ENCODE measurements at places on chromosomes 7 and 10.

GRCh38 chr7:138865843-138866242 lies 67.8 kb upstream of the ATP6V0A4 start:
- no peak for DNase-seq

- no peak for DNase-seq
Measured at GRCh38 chr7:130367088-130367755, 13.1 kb upstream of the CPA1 start.

- no peak for DNase-seq
Measured at GRCh38 chr10:2464483-2464882, 602.9 kb upstream of the PFKP start.

DNA sequence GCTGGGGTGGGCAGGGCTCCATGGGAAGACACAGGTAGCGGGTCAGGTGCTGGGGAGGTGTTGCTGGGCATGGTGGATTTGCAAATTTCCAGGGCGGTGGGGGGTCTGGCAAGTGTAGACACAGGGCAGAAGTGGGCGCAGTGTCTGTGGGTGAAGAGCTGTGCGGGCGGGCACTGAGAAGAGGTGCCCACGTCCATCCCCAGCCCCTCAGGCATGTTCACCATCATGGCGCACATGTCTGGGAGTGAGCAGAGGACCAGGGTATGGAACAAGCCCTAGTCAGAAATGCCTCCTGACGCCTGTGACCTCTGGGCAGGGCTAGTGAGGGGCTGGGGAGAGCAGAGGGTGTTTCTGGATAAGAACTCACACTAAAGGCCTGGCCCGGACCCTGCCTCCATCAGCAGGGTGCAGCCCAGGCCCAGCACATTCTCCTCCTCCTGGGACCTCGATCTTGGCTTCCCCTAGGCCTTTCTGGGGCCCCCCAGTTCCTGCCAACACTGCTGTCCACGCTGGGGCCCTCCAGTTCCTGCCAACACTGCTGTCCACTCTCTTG lies 612.9 kb downstream of the PTPRN2 start:
- DNase-seq, result no peak

- peak; percentile 4 for DNase-seq
Measured at GRCh38 chr10:61701055-61701705, 38.5 kb downstream of the CABCOCO1 start.

GRCh38 chr10:91798649-91799611 lies 704 bp downstream of the TNKS2 start:
- peak; percentile 40 for DNase-seq

DNA sequence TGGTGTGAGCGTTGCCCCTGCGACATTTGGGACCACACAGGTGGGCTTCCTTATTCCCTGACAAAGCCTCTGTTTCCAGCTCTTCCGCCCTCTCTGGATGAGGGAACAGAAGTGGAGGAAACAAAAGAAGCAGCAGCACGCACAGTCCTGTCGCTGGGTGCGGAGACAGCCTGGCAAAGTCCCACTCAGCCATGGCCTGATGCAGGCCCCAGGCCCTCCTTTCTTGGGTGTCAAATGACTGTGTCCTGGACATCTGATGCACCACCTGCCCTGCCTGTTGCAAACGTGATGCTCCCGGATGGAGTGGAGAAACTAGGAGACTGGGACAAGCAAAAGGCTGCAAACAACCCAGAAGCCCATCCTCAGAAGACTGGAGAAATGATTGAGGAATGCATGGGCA lies 20.7 kb downstream of the ZMIZ2 start:
- DNase-seq, result no peak

DNA sequence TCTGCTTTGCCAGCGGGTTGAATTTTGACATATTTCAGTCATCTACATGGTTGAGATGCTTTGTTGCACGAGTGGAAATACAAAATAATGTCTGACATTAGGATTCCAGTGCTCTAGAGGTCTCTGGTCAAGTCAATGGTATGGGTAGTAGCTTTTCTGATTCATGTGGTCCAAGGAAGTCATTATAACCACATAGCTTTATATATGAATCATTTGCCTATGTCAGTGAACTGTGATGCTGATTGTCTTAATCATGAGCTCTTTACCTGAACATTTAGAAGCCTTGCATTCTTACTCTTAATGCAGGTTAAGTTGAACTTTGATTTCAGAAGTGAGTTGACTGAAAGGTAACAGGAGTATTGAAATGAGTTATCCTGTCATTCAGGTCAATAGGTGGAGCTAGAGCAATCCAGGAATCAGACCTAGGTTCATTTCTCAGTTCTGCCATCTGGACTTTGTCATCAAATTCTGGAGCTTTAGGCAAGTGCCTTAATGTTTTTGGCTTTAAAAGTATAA lies 3.3 kb downstream of the MAPK8 start:
- peak; percentile 69 for DNase-seq

DNA sequence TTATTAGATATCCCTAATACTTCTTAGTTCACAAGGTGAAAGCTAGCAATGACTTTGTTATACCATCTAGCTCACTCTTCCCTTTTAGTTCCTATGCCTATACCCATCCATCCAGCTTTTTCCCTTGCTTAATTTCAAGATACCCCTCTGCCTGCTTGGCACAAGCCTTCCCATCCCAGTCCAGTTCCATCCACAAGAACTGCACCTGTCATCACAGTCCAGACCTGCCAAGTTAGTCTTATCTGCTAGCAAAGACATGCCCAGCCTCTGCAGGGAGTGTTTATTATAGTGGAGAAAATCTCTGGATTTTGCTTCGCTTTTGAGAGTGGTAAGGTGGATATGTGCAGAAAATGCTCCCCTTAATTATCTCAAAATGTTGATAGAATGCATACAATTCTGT lies 158.2 kb downstream of the ST7 start:
- no peak for DNase-seq

- DNase-seq, result no peak
Measured at GRCh38 chr10:111999915-112000302, 183.7 kb downstream of the GPAM start.

DNA sequence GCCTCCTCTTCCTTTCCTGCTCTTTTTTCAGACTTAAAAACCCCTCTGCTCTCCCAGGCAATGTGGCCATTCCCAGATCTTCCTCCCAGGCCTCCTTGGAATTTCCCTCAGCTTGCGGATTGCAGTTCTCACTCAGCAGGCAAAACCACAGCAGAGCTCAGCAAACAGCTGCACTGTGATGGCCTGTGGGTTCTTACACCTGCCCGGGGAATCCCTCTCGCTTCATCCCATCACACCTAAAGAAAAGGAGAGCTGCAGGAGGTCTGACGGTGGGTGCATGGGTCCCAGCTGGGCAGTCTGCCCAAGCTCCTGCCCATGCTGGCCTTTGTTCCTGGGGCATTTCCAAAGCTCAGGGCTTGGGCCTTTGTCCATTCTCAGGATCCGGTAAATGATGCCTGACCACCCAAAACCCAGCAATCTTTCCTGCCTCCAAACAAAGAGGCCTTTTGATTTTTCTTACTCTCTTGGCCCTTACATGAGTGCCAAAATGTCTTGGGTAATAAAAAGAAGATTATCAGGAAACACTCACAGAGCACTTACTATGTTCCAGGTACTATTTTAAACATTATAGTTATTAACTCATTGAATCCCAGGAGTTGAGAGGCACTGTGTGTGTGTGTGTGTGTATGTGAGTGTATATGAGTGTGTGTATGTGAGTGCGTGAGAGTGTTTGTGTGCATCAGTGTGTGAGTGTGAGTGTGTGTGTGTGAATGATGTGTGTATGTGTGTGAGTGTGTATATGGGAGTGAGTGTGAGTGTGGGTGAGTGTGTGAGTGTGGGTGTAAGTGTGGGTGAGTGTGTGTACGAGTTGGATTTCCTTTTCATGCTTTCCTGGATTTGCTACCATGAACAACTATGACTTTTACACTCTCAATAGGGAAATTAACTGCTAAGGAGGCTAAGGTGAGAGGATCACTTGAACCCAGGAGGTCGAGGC lies 64.5 kb upstream of the PODXL start:
- DNase-seq, result peak; percentile 60

GRCh38 chr10:130749911-130750310 lies 561.6 kb downstream of the TCERG1L start:
- DNase-seq, result no peak

DNA sequence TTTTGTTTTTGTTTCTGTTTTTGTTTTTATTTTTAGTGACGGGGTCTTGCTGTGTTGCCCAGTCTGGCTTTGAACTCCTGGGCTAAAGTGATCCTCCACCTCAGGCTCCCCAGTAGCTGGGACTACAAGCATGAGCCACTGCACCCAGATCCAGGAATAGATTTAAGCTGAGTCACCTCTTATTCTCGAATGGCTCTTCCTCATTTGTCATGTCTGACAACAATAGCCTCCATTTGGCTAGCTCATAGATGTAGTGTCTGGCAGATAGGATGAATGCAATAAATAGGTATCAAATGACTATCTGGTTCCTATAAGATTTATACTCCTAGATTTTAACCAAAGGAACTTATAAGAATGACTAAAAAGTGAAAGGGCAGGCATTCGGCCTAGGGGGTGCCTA lies 172.9 kb downstream of the TMEM26 start:
- DNase-seq, result peak; percentile 76

DNA sequence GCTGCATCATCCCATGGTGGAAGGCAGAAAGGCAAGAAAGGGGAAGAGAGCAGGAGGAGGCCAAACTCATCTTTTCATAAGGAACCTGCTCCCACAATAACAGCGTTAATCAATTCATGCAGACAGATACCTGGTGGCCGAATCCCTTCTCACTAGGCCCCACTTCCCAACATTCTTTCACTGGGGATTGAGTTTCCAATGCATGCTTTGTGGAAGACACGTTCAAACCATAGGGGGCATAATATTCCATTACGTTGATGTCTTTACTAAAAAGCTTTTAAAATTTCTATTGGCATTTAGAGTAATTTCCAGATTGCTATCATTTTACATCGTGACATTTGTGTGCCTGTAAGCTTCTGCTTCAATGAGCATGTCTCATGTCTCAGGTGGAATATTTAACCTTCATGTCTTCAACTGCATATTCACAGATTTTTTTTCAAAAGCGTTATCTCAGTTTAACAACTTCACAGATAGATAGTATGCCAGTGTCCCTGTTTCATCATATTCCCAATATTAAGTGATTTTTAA lies 88.5 kb downstream of the LHFPL3 start:
- no peak for DNase-seq

DNA sequence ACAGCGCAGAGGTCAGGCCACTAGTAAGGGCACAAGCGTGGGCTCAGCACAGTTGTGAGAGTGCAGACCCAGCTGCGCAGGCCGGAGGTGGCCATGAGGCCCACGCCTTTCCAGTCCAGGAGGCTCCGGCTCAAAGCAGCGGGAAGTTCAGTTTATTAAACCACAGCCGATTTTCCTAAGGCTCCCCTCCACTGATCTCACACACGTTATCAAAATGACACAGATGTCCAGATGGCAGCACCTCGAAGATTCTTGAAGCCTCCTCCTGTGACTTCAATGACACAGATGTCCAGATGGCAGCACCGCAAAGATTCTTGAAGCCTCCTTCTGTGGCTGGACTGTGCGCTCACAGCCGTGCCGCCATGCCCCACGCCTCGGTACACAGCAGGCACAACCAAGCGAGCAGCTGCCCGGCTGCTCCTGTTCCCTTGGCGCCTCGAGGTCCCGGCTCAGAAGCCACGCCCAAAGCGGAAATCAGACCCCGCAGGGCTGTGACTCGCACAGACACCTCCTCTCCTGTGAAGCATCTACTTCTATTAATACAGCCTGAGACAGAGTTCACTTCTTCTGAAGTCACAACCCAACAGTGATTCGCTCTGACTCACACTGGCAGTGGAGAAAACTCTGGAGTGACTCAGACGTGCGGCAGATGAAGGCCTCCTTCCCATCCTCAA lies 122.7 kb downstream of the MAD1L1 start:
- peak; percentile 98 for DNase-seq

- no peak for DNase-seq
Measured at GRCh38 chr7:45938626-45939302, 17.7 kb upstream of the IGFBP3 start.

DNA sequence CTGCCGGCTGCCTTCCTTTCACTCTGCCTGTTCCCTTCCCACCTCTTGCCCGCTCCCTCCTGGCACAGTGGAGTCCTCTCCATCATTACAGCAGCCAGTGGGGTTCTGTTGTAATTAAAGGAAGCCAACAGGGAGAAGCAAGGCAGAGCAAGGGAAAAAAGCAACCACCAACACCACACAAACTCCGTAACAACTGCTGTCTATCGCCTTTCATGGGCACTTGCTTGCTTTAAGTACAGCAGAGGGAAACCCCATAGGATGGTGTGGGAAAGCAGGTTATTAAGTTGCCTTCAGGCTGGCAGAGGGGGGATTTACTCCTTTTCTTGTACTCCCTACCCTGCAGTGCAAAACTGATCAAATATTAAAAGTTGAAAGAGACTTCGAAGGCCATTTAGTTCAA lies 22.0 kb downstream of the SORCS3 start:
- no peak for DNase-seq

DNA sequence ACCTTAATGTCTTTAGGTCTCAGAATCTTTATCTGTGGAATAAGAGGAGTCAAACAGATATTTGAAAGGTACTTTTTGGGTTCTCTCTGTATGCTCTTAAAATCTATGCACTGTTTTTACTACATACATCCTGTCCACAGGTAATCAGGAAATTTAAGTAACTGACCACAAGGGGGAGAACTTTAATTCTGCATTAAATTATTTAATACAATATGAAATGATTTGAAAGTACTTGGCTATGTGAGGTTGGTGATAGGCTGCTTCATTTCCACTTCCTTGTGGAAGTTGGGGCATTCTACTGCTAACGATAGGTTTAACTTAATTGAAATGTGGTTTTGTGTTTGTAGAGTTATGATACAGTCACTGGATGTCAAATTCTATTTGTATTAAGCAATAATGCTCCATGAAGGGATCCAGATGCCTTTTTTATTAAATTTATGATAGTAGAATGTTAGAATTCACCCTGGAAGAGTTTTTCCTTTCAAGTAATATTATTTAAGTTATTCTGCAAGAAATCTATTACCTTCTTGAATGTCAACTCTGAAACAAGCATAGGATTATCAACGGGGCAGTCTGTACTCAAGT lies 6.0 kb downstream of the TEX47 start:
- DNase-seq, result peak; percentile 21

- DNase-seq, result peak; percentile 76
Measured at GRCh38 chr7:4774658-4775249, 669 bp upstream of the AP5Z1 start.

- no peak for DNase-seq
Measured at GRCh38 chr10:69010151-69010640, 21.6 kb downstream of the KIFBP start.

DNA sequence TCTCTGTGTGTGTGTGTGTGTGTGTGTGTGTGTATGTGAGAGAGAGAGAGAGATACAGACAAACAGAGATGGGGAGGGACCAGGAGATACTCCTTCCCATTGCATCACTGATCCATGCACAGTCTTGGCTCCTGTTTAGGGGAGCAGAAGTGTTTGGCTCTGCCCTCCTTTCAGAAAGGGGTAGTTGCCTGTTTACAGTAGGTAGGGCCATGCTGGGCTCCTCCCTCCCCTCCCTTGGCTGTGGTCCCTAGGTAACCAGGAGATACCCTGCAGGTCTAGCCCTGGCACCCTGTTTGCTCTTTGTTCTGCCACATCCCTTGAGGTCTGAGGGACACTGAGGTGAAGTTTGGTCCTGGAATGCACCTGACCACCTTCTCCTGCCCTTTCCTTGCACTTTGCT lies 95.3 kb downstream of the RAMP3 start:
- DNase-seq, result no peak
